Suppressor macrophage (primary cell): ENCODE measurements at places on chromosomes 6 and 20.

GRCh38 chr20:61316346-61316745 is 64.3 kb downstream of the CDH4 start:
- DNase-seq, result no peak

DNA sequence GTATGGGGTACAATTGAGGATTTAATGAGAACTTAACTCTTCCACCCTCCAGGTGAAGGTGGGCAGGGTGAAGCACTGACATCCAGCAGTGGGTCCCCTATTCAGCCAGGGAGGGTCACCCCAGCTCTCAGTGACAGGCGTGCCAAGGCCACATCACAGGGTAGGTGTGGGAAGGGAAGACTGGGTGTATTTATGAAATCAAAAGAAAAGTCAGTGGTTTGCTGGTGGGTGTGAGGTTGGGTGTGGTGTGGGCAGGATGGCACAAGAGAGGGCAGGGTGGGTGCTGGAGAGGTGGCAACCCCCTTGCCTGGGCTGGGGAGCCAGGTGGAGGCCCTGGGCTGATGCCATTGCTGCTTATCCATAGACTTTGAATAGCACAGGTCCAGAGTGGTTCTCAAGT is 16.6 kb downstream of the SYNDIG1 start:
- no peak for DNase-seq

DNA sequence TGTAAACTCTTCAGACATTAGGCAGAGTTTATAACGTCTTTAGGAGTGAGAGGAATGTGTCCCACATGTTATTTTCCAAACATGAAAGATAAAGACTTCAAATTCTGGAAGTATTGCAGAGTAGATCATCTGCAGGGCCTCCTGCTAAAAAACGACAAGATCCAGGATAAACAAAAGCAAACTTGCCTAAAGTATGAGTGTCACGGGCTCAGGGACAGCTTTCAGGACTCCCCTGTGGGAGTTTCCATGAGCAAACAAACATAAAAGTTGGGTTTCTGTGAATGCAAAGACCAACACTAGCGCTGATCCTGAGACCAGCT is 76.9 kb downstream of the TXNDC5 start:
- no peak for DNase-seq

- no peak for DNase-seq
Observed at GRCh38 chr6:47187113-47187512, 122.6 kb downstream of the TNFRSF21 start.

DNA sequence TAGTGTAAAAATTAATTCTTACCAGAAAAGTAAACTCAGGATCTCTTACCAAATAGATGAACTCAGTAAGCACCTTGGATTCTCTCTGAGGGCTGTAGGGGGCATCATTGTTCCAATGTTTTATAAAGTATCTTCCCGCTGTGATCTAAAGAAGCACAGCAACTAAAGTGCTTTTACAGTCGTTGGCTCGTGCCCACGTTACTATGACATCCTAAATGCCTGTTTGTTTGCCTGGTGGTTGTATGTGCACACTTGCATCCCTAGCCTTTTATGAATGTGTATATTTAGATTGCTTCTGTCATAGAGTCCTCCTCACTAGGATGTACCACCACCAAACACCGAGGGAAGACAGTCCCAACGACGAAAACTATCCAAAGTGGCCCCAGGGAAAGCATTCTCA is 34.5 kb downstream of the SLX4IP start:
- peak; percentile 69 for DNase-seq

DNA sequence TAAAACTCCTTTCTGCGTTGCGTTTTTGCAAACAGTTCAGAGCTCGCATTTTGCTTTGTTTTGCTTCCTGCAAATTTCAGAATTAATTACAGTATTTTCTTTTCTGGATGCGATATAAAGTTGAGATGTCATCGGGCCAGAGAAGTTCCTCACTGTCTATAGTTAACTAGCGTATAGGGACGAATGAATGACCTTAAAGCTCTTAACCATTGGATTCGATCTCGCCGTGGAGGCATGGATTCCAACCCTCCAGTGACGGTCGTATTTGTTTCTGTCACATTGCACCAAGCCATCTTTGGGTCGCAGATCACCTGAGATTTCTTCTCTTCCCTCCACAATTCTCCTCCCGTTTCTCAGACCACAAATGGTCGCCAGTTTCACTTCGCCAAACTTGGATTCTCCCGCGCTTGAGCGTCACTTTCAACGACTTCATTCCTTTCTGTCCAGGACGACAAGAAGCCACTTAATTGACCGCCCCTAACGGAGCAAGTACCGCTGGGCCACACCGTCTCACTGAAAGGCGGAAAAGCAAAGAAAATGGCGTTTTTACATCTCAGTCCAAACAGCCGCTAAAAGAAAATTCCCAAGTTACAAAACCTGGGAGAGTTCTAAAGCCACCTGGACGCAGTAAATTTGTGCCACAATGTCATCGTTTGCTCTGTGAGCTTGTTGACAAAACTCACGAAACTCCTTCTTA is 85.3 kb upstream of the ZNF184 start:
- DNase-seq, result no peak

- no peak for DNase-seq
Observed at GRCh38 chr6:154572556-154572955, 62.1 kb upstream of the CNKSR3 start.

DNA sequence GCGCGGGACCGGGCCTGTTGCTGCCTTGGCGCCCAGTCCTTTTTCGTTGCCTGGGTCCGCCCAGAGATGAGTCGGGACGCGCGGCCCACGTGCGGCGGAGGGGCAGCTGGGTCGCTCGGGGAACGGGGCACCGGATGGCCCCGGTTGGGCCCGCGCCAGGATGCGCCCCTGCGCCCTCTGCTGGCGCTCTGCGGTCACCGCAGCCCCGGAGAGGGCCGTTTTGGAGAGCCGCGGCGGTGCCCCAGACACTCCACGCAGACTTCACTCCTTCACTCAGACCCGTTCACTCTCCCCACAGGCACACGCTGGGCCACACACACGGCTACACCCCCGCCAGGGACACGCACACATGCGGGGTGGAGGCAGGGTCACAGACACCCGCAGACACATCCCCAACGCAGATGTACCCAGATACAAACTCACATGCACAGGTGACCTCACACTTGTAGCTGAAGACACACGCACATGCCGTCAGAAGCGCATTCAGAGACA is 38.8 kb downstream of the SRC start:
- DNase-seq, result peak; percentile 90

- no peak for DNase-seq
Observed at GRCh38 chr6:53877151-53877550, 82.3 kb downstream of the LRRC1 start.

DNA sequence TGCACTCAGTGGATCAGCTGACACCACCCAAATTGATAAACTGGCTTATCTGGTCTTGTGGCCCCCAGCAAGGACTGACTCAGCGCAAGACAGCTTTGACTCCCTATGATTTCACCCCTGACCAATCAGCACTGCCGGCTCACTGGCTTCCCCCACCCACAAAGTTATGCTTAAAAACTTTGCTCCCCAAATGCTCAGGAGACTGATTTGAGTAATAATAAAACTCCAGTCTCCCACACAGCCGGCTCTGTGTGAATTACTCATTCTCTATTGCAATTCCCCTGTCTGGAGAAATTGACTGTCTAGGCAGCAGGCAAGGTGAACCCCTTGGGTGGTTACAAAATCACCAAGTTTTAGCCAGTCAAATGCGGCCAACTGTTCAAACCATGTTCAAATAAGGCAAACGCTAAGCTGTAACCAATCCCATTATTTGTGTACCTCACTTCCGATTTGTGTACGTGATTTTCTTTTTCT is 32.5 kb downstream of the SLC22A2 start:
- DNase-seq, result no peak

GRCh38 chr6:116127771-116128493 is 2.0 kb upstream of the COL10A1 start:
- DNase-seq, result no peak

GRCh38 chr6:34070315-34071135 is 75.4 kb downstream of the GRM4 start:
- no peak for DNase-seq

GRCh38 chr6:131005439-131006016 is 57.5 kb downstream of the EPB41L2 start:
- DNase-seq, result no peak

- DNase-seq, result no peak
Observed at GRCh38 chr6:88775866-88776571, 187.4 kb downstream of the RNGTT start.

DNA sequence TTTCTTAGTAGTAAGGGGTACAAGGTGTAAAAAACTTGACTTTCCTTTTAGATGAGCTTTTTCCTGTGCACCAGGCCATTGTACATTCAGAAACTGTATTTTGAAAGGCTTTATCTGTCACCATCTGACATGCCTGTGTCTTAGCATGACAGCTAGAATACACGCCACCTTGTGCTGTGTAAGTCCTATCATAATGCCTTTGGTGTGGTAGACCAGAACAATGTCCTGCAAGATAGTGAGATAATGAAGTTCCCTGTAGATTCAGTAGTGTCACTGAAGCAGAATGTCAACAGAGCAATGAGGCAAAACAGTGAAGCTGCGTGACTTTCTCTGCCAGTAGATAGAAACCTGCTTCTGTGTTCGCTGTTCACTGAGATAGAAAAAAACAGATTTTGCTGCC is 105.8 kb downstream of the JAG1 start:
- no peak for DNase-seq

DNA sequence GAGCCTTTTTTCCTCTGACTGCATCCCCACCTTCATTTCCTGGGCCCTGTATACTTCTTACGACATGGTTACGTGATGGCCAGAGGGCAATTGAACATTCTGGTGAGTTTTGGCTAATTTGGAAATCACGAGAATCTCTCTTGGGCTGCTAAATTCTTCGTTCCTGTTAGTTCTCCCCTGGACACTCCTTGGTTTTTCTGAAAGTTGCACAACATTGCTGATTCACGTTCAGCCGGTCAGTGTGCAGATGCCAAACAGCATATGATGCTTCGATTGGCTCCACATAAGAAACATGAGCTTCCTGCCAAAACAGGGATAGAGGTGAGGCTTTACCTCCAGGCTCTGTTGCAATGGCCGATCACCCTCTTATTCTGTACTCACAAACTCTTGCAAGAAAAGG is 119.4 kb upstream of the LY86 start:
- peak; percentile 80 for DNase-seq

- DNase-seq, result no peak
Observed at GRCh38 chr6:118825661-118826060, 68.3 kb upstream of the ASF1A start.

DNA sequence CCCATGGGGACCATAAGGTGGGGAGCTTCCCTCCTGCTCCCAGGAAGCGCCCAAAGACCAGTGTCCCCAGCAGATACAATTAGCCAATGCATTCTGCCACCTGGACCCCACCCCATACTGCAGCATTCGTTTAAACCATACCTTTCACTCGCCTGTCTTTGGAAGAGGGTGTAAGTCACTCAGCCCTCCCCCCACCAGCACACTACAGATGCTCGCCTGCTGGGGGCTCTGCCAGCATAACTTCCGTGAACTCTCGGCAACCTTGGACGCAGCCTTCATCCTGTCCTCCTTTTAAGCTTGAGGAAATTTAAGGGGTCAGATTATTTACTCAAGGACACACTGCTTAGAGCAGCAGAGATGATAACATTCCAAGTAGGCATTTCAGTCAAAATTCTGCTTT is 94.4 kb upstream of the NAA20 start:
- no peak for DNase-seq

DNA sequence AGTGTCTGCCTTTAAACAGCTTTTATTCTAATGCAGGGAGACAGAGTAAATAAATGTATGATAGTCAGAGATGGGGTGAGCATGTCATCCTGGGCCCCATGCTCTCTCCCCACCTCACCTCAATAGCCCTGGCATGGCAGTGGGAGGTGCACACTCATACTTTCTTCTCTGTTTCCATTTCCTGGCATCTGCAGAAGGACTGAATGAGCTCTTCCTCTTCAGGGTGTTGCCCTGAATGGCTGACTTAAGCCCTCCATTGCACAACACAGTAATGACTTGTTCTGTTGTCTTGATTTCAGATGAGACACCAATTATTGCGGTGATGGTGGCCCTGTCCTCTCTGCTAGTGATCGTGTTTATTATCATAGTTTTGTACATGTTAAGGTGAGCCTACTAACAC is 57.0 kb upstream of the GNRH2 start:
- DNase-seq, result peak; percentile 89

DNA sequence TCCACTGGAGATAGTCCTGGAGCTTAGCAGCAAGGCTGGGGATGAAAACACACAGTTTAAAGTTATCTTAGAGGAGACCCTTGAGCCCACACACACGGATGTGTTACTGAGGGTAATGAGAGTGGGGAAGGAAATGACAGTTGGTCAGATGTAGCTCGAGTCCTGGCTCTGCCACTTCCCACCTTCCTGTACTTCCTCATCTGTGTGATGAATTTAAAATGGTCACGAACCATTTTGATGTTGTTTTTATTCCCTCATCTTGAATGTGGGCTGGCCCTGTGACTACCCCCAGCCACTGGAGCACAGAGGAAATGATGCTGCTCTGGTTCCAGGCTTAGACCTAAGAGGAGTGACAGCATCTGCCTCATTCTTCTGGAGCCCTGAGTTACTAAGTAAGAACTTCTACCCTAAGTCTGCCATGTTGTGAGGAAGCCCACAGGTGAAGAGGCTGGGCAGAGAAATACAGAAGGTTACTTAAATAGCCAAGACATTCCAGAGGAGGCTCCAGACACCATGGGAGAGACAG is 141.2 kb downstream of the NRN1 start:
- peak; percentile 46 for DNase-seq

DNA sequence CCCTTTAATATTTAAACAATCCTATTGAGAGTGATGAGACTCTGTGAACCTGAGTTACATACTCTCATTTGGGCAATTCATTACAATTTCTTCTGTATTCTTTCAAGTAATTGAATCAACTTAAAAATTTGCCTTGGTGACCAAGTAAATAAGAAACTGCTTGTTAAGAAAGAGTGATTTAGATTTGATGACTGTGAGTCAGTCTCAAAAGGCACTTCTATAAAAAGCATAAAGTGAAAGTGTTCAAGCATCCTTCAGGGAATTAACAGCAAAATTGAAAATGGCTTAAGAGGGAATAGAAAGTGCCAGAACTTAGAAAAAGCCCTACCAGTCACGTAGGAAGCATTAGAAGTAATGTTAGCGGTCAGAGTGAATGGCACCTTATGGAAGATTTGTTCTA is 654.7 kb downstream of the EPM2A start:
- no peak for DNase-seq

- no peak for DNase-seq
Observed at GRCh38 chr6:159833556-159833955, 33.5 kb downstream of the PNLDC1 start.

DNA sequence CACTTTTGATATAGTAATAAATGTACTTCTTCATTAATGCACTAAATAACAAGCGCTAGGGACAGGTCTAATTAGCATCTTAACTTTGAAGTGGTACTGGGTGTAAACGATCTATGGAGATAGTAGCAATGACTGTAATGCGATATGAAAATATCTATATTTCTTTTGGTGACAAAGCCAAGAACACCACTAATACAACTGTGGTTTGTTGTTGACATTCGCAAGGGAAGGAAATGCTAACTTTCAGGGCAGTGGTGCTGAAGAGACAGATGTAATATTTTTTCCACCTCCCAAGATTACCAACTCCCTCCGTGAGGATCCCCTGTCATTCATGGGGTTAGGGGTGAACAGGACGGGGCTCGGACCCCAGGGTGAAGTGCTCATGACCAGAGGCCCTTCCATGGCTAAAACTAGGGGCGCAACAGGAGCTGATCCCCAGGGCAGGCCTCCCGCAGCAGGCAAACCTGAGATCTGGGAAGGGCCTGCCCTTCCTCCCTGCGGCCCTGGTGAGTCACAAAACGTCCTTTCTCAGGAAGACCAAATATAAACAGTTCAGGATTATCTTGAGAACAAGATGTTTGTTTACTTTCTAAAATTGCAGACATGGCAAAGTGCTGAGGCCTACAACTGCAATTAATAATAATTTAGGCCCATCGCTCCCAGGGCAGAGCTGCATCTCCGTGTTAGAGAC is 65.0 kb upstream of the TOX2 start:
- DNase-seq, result no peak
